ENCODE measurements at places on chromosomes 7 and 10. TPM values are rescaled to one million over a fixed set of nuclear protein-coding genes. Genes with fewer than 3 reads are reported as not detected.

The ZDHHC6 gene
- total RNA-seq: 28.5 TPM

The PDCD11 gene
- 54.9 TPM for total RNA-seq

The MYL10 gene
- total RNA-seq: not detected

The CLRN3 gene
- 0.55 TPM for total RNA-seq

The PIP gene
- not detected for total RNA-seq

The TFPI2 gene
- total RNA-seq: 1.3 TPM

The SNCG gene
- total RNA-seq: 8.9 TPM

The CD36 gene
- total RNA-seq: 19.8 TPM

The FGF8 gene
- total RNA-seq: 1.1 TPM

The NAMPT gene
- total RNA-seq: 60.4 TPM

The PTN gene
- total RNA-seq: 80.7 TPM

The FKBP14 gene
- 8.8 TPM for total RNA-seq

The ZNF32 gene
- 22.7 TPM for total RNA-seq

Data from testis (tissue), 5 donors.